ENCODE measurements at places on chromosomes 12 and 14.

- DNase-seq = no peak
Measured at GRCh38 chr14:37587131-37587803, 7.8 kb downstream of the FOXA1 start.

- no peak for DNase-seq
Measured at GRCh38 chr14:85425507-85425906, 104.4 kb upstream of the FLRT2 start.

- no peak for DNase-seq
Measured at GRCh38 chr12:15472036-15472435, 149.7 kb downstream of the PTPRO start.

GRCh38 chr12:68521321-68521839 is 89.3 kb upstream of the RAP1B start:
- DNase-seq = no peak

DNA sequence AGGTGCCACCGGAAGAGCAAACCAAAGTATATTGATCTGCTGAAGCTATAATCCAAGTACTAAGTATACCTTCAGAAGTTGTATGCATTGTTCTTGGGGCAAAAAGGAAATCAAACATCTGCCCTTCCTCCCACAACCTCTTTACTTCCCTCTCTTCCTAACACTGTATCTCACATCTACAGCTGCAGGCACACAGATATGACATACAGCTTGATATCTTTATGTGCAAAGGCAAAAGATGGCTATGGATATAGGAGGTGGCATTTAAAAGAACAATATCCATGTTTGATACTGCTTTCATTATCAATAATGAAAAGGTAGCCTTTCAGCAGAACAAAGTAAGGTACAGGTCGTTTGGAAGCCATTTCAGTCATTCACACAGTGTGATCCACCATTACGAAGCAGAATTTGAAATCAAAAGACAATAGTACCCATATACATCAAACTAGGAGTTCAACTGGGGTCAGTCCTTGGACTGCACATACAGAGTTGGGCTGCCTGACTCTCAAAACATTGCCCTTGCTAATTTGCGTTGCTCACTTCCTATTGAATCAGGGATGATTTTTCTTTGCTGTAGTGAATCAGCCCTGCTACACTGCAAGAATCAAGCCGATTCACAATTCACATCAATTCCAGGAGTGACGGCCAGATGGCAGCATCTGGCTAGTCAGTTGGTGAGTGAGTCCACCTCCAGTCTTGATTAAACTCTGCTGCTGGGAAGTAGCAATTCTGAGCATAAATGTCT is 8.9 kb downstream of the ANG start:
- DNase-seq = peak; percentile 41

- no peak for DNase-seq
Measured at GRCh38 chr14:29645117-29645516, 282.5 kb downstream of the PRKD1 start.

DNA sequence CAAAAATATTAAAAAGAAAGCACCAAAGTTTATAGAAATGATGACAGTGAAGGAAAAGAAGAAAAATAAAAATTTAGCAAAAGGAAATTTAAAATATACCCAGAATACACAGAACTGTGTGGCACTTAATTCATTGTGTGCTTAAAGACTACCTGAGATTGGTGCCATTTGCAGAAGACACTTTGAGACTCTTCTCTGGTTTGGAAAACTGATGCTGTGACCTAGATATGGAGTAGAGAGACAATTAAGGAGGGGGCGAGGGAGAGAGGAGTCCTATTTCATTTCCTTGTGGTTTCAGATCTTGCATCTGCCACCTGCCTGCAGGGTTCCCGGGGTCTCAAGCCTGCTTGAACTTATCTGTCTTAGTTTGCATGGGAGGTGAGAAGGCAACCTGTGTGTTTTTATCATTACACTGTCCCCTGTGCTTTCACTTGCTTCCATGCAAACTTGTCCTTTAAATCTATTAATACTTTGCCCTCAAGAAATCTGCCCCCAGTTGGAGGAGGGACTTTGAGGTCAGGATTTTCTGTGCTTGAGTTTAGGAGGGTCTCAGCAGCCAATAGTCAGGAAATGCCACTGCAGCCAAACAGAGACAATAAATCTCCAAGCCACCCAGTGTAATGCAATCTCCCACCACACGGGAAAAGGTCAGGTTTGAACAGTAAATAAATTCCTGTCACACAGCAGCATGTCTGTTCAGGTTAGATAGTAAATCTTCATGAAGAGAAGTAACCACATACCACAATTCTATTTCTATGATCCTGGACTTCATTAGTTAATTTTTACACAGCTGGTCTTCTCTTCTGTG is 119.4 kb downstream of the CAND1 start:
- DNase-seq = no peak

GRCh38 chr12:131923260-131923659 is 5.8 kb upstream of the PUS1 start:
- DNase-seq = no peak

DNA sequence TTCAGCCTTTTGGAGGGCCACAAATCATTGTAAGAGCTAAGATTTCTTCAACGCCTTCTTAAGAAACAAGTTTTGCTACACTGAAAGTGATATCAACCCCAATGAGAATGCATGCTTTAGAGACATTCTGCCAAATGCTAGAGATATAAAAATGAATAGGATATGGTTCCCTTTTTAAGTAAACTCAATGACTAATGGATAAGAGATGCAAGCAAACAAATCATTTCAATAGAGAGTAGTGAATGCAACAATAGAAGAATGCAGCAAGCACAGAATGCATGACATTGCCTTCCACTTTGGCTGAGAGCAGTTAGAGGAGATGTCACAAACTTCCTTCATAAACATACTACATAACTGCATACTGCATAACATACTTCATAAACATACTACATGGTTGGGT is 116.4 kb downstream of the PDZRN4 start:
- DNase-seq = no peak

DNA sequence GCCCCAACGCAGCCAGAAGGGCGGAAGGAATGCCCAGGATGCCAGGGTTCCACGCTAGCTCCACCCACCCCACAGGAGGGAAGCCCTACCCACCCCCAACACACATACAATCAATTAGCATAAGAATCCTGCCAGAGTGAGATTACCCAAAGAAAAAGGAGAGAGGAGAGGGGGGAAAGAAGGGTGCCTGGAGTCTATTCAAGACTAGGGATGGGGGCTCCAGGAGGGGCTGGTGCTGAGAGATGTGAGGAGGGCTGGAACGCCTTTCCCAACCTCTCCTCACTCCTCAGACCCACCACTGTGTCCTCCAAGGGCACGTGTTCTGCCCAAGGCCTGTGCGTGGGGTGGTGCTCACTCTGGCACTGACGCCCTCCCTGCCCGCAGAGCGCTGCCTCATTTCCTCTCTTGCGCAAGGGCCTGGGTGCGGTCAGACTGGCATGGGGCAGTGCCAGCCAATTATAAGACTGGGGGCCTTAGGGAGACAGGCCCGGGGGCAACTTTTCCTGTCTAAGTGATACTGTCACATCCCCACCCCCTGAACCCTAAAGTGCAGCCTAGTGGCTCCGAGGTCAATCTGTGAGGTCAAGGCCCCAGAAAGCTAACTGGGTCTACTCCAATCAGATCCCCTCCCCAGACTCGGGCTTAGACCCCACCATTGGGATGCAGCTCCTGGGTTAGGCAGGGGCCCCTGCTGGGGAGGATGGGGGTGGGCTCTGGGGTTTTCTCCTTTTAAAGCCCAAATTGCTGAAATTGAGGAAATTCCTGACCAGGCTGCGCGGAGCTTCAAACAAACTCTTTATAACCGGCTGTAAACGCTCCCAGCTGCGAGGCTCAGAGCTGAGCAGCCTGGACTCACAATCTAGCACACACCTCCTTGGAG is 10.2 kb upstream of the ITGB7 start:
- DNase-seq = peak; percentile 51

- no peak for DNase-seq
Measured at GRCh38 chr14:46344327-46344937, 307.1 kb downstream of the RPL10L start.

- no peak for DNase-seq
Measured at GRCh38 chr12:46942579-46942978, 116.8 kb upstream of the SLC38A4 start.

DNA sequence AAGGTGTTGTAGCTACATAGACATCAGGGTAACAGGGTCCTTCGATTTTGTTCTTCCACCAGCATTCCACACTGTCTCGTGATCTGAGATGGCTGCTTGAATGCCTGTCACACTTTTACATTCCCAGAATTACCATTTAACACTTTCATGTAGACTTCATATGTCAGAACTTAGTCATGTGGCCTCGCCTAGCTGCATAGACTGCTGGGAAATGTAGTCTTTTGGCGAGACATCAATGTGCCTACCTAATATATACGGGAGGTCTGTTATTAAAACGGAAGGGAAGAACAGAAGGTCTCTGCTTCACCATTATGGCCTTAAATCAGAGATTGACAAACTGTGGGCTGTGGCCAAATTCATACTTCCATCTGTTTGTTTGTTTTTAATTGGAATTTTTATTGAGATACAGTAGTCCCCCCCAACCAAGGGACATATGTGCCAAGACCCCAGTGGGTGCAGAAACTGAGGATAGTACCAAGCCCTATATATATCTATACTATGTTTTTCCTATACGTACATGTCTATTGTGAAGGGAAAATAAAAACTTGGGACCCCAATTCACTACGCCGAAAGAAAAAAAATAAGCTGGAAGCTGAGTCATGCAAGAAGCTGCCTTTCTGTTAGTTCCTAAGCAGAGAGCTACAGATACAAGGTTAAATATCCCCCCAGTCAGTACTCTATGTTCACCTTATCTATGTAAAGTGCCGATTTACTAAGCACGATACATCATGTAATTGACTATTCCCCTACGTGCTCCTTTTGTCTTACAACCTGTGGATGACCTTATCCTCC is 11.3 kb upstream of the HRK start:
- no peak for DNase-seq

- DNase-seq = no peak
Measured at GRCh38 chr12:40946612-40947194, 241.4 kb upstream of the PDZRN4 start.

DNA sequence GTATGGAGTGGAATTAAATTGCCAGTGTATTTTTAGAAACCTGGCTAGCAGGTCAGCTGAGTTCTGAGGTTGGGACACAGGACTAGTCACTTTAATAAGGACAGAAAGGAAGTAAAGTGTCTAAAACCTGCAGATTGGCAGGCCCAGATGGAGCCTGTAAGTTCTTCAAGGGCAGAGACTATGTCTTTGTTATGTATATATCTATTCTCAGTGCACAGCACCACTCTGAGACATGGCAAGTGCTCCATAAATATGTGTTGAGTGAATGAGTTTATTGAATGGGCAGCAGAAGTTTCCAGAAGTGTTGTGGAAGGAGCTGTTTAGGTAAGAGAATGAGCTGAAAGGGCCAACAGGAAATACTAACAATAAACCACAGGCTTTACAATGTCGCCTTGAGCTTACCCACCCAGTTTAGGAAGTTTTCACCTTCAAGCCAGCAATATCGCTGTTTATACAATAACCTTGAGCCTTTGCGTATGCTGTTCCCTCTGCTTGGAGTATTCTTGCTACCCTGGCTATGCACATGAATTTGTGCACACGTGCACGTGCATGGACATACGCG is 109.5 kb upstream of the TMPO start:
- DNase-seq = no peak

GRCh38 chr12:26465419-26466097 is 270.2 kb downstream of the SSPN start:
- no peak for DNase-seq

- no peak for DNase-seq
Measured at GRCh38 chr14:71931492-71932228, 569 bp upstream of the RGS6 start.

GRCh38 chr12:111578276-111578970 is 20.7 kb downstream of the ATXN2 start:
- no peak for DNase-seq

Measured in effector memory CD4-positive, alpha-beta T cell (primary cell).